ENCODE measurements at places on chromosomes 12 and 14. TPM values are rescaled to one million over a fixed set of nuclear protein-coding genes. Genes with fewer than 3 reads are reported as not detected.

DNA sequence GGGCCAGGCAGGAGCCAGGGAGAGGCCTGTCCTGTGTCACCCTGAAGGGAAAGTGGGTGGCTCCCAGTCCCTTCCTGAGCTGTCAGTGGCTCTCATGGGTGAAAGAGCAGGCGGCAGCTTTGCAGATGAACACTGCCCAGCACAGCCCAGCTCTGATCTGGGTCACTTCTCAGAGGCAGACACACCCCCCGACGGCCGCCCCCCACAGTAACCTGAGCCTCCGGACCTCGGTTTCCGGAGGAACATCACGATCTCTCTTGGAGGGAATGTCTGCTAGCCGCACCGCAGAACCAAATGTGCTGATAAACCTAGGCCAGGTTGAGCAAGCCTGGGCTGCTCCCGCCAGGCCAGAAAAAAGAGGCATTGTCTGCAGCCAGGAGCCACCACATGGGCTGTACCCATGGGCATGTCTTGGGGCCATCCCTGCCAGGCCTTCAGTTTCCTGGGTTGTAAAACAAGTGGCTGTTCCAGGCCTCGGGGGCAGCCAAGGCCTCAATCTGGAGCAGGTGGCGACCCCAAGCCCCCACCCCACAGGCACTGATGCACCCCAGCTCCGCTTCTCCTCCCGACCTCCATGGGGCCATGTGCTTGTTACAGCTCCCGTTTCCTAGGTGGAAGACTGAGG, 57.6 kb downstream of the NCOR2 start:
- DNase-seq: no peak

DNA sequence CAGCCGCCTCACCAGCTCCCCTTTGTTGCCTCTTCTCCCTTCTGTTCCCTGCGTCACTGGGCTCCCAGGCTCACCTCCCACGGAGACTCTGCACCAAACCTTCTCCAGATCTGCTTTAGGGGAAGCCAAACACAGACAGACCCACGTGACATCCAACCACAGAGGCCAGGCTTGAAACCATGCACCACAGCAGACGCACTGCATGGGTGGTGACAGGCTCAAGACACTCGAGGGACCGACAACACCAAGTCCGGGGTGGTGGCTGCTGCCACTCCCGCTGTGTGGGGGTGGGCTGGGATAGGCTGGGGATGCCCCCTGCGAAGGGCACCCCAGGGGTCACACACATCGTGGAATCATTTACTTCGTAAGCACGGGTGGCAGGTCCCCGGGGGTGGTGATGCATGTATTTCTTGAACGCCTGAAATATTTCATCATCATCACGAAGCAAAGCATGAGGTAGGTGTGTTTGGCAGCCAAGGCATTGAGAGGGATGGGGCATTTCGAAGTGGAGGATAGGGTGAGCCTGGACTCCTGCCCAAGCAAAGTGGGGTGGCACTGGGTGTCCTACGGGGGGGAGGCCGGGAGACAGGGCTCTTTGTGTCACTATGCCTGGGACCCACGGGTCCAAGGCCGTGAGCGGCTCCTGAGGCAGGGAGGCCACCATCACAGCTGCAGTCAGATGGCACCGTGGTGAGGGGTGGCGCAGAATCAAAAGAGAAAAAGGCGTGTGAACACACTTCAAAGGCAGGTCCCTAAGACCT, 66.8 kb upstream of the RFLNA start:
- no peak for DNase-seq

GRCh38 chr12:67968321-67968720, 20.9 kb upstream of the IFNG-AS1 start:
- DNase-seq: no peak

DNA sequence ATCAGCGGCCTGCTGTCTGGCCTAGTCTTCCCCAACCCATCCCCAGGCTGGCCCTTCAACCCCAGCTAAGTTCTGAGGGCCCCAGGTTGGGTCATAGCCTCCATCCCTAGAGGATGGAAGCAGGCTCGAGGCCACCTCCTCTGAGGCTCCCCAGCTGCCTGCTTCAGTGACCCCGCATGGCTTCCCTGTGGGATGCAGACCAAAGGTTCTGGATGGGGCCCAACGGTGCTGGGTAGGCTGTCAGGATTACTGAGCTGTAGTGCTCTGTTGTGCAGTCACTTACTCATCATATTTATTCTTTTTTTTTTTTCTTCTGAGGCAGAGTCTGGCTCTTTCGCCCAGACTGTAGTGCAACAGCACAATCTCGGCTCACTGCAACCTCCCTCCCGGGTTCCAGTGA, 92.0 kb downstream of the IRF2BPL start:
- DNase-seq: no peak

DNA sequence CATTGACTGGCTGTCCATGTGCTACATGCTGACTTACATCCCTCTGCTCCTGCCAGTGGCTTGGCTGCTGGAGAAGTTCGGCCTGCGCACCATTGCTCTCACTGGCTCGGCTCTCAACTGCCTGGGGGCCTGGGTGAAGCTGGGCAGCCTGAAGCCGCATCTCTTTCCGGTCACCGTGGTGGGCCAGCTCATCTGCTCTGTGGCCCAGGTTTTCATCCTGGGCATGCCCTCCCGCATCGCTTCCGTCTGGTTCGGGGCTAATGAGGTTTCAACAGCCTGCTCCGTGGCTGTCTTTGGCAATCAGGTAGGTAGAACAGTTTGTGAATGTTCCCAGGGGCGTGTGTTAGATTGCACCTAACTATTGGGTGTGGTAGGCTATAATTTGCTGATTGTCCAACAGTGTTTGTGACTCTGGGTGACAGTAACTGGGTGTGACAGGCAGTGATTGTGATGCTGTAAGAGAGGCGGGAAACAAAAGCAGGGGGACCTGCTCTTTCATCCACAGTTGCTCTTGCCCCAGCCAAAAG, 981 bp downstream of the FLVCR2 start:
- DNase-seq: no peak

DNA sequence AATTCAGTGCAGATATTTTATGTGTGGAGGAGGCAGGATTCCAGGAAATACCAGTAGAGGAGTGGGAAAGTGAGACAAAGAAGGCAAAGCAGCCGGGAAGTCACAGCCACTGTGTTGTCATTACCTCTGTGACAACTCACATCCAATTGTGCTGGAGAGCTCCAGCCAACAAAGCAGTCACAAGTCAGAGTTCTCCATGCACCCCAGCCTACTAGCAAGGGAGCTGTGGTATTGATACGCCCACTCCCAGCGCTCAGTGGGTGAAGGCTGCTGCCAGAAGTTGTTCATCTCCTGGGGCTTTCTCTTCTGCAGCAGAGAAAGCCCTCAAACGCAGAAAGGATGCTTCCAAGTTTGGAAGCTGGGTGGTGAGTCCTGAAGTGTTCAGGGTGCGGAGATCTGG, 93.9 kb downstream of the DICER1 start:
- no peak for DNase-seq

- DNase-seq: no peak
Observed at GRCh38 chr14:71175491-71175890, 268.2 kb downstream of the PCNX1 start.

- no peak for DNase-seq
Observed at GRCh38 chr14:87805315-87805723, 187.7 kb downstream of the GALC start.

- DNase-seq: no peak
Observed at GRCh38 chr12:79019672-79020071, 155.1 kb downstream of the SYT1 start.

- DNase-seq: no peak
Observed at GRCh38 chr12:27987331-27987730, 14.8 kb upstream of the PTHLH start.

DNA sequence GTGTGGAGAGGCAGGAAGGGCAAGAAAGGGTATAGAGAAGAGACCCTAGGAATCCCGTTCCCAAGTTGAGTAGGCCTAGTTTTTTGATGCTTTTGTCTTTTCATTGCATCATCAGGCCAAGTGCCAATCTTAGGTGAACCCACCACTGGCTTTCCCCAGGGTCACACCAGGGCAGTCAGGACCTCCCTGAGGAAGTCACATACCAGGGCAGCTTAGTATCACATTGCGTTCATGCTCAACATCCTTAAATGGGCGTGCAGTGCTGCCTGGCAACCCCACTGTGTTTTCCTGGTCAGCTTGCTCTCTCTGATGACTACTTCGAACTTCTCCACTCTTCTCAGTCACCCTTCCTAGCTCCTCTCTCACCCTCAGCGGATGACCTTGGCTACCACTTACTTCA, 9.0 kb downstream of the ASIC1 start:
- DNase-seq: no peak

- DNase-seq: no peak
Observed at GRCh38 chr12:101924618-101925017, 47.2 kb downstream of the DRAM1 start.

GRCh38 chr12:5479761-5480160, 47.9 kb downstream of the NTF3 start:
- no peak for DNase-seq

DNA sequence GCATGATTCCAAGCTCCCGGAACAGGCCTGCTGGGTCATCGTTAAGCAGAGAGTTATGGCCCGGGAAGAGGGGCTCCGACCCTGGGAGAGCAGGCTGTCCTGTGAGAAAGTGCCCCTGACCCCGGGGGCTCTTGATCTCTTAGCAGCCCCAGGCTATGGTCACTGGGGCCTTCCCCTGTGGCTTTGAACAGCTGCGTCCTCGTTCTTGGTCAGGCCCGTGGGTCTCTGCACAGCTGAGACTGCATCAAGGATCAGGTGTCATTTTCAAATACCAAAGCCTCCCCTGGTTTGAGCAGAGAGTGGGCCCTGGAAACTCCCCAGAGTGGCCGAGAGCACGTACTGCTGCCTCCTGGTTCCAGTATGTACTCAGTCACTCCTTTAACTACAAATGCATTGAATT, 114.8 kb downstream of the ESRRB start:
- no peak for DNase-seq

DNA sequence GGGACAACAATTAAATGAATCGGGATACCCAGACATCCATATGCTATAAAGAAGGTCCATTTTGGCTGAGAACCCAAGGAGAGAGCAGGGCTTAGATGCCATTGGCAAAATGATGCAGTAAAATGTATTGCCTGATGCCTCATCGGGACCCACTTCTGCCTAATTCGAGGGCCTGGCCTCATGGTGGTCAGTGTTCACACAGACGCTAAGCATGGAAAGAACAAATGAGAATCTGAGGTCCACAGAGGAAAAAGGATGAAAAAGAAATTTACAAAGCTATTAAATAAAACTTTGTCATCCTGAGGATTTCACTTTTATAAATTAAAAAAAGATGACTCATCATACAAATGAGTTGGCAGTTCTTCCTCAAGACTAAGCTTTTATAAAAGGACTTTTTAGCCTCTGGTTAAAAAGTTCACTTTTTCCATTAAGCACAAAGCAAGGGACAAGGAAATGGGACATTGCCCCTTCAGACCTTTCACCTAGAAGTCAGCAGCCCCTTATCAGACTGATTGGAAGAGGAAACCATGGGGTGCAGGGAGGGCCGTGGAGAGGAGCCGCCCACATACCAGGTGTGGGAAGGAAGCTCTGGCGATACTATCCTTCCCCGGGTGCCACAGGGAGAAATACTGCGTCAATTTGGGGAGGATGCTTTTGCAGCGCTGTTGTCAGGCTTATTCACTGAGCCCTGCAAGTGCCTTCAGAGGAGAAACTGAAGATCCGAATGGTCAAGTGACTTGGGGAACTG, 176.0 kb downstream of the EGLN3 start:
- DNase-seq: no peak

GRCh38 chr14:23373041-23373440, 432 bp downstream of the IL25 start:
- no peak for DNase-seq

DNA sequence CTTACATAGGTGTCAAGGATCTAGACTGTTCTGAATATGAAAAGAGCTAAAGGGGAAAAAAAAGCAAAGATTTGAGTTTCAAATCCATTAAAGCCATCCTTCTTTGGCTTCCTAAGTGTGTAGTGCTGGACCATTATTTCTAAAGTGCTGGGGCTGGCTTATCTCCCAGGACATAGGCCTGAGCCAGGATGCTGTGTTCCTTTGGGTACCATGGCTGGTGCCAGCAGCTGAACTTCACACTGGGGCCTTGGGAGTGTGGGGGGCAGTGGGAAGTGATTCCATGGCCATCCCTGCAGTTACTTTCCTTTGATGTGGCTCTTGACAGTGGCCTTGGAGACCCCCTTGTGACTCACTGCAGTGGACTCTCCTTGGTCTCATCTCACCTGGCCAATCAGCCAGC, 20.8 kb downstream of the PRMT8 start:
- DNase-seq: no peak

DNA sequence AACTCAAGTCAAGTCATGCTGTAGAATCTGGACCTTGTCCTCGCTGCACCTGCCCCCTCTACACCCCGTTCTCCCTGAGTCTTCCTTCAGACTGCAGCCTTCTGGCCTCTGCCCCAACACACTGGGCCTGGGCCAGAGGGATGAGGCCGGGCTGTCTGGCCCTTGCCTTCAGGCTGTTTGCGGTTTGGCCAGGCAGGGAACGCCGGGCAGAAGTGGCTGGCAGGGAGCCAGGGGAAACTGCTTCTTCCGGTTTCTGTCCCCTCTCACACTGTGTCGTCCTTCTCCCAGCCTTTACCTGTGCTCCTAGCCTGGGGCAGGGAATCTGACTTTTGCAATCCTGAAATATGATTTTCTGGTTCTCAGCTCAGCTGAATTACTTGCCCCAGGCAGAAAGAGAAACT, 13.5 kb downstream of the DGLUCY start:
- DNase-seq: no peak

GRCh38 chr14:89040080-89040459, 215.6 kb downstream of the TTC8 start:
- no peak for DNase-seq

GRCh38 chr12:76346798-76347420, 1.3 kb downstream of the BBS10 start:
- no peak for DNase-seq

GRCh38 chr12:11477110-11477509, 81.7 kb upstream of the PRB2 start:
- DNase-seq: no peak

GRCh38 chr14:100524933-100525243, 62.3 kb downstream of the BEGAIN start:
- peak; percentile 39 for DNase-seq

- DNase-seq: no peak
Observed at GRCh38 chr12:26471560-26471959, 276.2 kb downstream of the SSPN start.

DNA sequence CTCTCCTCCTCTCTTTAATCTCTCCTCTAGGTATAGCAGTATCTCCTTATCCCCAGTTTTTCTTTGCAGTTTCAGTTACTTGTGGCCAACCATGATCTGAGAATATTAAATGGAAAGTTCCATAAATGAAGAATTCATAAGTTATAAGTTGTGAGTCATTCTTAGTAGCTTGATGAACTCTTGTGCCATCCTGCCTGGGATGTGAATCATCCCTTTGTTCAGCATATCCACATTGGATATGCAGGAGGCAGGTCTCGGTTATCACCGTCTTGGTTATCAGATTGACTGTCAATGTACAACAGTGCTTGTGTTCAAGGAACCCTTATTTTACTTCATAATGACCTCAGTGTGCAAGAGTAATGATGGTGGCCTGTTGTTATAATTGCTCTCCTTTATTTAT, 134.0 kb downstream of the TMEM117 start:
- no peak for DNase-seq

Gene NKX2-1
- total RNA-seq: not detected

Gene LRTM2
- total RNA-seq: not detected

Gene PTPRQ
- 19.2 TPM for total RNA-seq

Gene C12orf54
- 0.38 TPM for total RNA-seq

Gene ZDHHC22
- total RNA-seq: not detected

Gene CD163L1
- 0.11 TPM for total RNA-seq

Gene WNT1
- not detected for total RNA-seq

Gene PSME2
- 148 TPM for total RNA-seq

Gene DHRS4L2
- total RNA-seq: 19.1 TPM

Gene MYO1A
- total RNA-seq: 0.59 TPM

Gene PLA2G1B
- total RNA-seq: not detected

Gene FOXN4
- total RNA-seq: not detected

Gene HAL
- 1.6 TPM for total RNA-seq

Gene SPIC
- not detected for total RNA-seq

Gene PLCZ1
- not detected for total RNA-seq

Gene RITA1
- total RNA-seq: 15.4 TPM

Gene ERBB3
- total RNA-seq: 59.0 TPM

All from mesothelial cell of epicardium (in vitro differentiated cells).